ENCODE measurements at places on chromosomes 1 and 21.

- DNase-seq: peak; percentile 49
Observed at GRCh38 chr21:36059823-36060158, 535 bp downstream of the SETD4 start.

DNA sequence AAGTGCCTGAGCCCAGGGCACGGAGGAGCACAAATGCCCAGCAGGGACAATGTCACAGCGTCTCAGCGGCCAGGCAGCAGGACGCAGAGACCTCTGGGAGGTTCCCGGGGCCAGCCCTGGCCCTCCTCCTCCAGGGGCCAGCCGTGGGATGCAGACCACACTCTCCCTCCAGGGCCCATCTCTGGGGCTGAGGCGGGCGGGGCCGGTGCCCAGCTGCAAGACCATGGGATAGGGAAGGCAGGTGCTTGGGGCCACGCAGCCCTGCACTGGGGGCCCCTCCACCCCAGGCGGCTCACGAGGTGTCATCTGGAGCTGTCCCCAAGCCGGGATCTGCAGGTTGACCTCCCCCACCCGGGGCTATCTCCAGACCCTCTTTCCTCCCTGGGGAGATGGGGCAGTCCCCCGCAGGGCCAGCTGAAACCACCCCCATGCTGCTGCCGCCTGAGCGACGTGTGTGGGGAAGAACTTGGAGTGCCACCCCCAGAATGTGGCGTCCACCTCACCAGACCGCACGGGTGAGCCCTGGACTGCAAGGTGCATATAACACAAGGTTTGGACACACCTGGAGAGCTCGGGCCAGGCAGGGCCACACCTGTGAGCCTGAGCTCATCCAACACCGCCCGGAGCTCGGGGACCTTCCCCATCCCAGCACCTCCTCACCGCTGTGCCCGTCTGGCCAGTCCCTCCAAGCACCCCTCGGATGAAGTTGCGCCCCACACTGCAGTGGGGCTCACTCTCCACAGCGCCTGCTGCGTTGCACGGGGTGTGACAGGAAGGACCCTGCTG lies 4.1 kb upstream of the TTLL10 start:
- DNase-seq: no peak

GRCh38 chr1:78061825-78062523 lies 16.2 kb downstream of the GIPC2 start:
- DNase-seq: no peak

DNA sequence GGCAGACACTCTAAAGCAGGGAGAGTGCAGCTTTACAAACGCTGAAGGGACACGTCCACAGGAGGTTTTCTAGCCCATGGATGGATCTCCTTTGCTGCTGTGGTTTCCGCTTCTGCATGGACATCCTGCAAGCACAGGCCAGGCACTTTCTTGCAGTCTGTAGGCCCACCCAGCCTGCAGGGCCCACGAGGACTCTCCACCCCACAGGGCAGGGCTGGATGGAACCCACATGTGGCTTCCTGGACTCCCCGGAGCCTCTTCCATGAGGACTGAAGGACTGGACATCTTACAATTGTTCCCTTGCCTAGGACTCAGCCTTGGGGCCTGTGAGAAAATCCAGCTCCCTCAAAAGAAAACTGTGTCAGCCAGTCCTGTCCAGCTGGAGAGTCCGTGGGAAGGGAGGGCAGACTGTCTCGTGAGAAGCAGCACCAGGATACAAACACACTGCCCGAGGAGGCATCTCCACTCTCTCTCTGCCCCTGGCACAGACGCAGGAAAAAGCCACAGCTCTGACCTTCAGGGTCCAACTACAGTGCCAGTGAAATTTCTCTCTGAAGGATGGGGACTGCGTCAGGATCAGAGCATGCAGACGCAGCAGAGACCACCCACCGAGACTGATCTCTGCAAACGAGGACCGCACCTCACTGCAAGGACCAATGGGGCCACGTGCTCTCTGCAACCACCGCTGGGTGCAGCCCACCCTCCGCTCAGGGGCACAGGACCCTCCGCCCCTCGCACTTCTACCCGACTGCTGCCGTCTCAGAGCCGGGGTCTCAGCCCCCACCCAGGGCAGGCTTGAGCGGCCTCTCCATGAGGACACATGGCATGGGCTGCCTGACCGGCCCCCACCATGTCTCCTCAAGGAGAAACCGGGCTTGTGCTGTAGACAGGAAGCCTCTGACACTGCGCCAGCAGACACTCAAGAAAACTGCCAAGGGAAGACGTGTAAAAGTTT lies 130.1 kb downstream of the NPHP4 start:
- DNase-seq: no peak

DNA sequence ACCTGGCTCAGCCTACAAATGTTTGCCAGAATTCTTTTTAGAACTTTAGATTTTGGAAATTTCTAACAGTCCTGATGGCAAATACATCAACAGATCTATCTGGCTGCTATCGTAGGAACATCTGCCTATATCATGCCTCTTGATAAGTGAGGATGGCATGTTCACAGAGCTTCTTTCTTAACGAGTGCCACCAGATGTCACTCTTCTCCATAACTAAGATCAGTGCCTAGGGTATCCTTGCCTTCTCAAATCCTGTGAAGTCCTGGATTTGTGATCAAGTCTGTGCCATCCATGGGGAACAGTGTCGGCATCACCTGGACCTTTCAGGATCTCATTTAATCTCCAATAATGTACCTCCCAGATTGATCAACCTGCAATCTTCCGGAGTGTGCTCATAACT lies 36.5 kb upstream of the CD5L start:
- DNase-seq: peak; percentile 54

DNA sequence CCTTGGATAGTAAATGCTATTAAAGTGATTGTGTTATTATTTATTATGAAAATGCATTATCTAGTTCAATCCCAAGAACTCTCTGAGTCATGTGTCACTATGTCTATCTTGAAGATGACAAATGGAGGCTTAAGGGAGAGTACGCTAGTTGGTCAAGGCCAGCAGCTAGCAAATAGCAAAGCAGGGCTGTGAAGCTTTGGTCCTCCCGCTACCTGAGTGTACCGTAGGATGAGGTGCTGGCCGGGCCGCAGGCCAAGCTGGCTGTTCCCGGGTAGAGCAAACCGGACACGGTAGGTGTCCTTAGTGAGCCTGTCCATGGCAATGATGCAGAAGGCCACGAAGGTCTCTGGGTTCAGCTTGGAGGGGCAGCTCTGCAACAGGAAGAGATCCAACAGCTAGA lies 9.3 kb downstream of the CYB5RL start:
- no peak for DNase-seq

GRCh38 chr1:205988585-205988995 lies 14.6 kb downstream of the RAB7B start:
- no peak for DNase-seq

- DNase-seq: no peak
Observed at GRCh38 chr1:206782448-206782847, 10.2 kb upstream of the IL10 start.

GRCh38 chr1:159938211-159938852 lies 7.1 kb downstream of the IGSF9 start:
- DNase-seq: no peak

DNA sequence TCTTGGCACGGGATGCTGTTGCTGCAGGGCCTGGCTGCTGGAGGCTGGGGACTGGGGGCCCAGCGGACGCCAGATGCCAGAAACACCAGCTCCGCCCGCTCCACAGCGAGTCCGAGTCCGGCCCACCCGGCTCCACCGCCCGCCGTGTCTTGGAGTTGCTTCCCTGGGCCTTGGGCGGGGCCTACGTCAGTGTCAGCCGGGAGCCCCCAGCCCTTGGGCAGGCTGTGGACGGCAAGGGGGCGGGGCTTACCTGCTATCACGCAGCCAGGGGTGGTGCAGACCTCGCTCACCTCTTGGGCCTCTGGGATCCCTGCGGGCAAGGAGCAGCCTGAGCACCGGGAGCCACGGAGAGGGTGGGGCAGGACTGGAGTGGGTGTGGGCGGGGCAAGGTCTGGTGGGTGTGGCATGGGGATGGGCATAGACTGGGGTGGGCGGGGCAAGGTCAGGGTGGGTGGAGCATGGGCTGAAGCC lies 21.8 kb downstream of the MMEL1 start:
- peak; percentile 22 for DNase-seq

- no peak for DNase-seq
Observed at GRCh38 chr1:236450779-236451178, 56.7 kb downstream of the EDARADD start.

DNA sequence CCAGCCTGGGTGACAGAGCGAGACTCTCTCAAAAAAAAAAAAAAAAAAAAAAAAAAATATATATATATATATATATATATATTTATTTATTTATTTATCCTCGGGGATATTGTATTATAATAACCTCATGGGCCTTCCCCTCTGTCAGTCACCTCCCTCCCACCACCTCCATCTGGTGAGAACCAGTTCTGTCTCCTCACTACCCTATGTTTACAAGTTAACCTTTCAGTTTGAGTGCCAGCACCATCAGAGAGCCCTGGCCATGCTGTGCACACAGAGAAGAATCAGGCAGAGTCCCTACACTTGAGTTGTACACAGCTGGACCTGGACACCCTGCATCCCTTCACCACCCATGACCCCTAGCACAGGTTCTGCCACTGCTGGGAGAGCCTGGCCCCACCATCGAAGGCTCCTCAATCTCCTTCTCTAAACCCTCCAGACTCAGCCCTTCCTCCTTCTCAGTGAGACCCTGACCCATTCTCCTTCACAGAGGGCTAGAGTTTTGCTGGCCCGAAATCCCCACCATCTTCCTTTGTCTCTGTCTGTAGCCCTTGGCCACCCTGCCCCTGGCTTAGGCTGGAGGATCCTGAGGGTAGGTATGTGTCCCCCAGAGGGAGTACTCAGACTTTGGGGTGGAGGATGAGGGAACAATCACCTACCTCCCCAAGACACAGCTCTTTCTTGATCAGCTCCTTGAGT lies 1.2 kb downstream of the S100A5 start:
- DNase-seq: no peak

Measured in LoVo (cell line).